ENCODE measurements at places on chromosomes 6 and 20.

GRCh38 chr6:119201480-119201879 lies 123.0 kb upstream of the FAM184A start:
- no peak for DNase-seq

GRCh38 chr20:53711333-53712211 lies 117.9 kb upstream of the ZNF217 start:
- DNase-seq = no peak

DNA sequence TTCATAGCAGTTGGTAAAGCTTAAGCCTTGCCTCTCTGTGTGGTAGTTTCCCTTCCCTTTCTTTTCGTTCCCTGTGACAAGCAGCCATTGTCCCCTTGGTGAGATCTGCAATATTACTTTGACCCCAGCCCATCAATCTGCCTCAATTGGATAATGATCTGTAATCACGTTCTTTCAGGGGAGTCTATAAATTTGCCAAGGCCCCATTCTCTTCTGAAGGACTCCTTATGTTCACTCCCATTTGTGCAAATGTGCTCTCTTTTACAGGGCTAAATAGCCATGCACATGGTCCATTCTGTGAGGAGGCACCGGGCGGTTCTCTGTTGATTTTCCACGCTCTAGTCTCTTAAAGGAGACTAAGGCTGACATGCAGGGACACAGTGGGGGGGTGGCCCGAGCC lies 660.4 kb upstream of the SLC35B3 start:
- DNase-seq = no peak

- no peak for DNase-seq
These were observed 166.7 kb upstream of the THEMIS start for GRCh38 chr6:128067446-128068118.

GRCh38 chr6:37048851-37049757 lies 43.6 kb downstream of the FGD2 start:
- DNase-seq = no peak

GRCh38 chr20:47146686-47147085 lies 209.8 kb downstream of the ZMYND8 start:
- DNase-seq = no peak

GRCh38 chr20:35695978-35696377 lies 3.2 kb downstream of the NFS1 start:
- DNase-seq = no peak

DNA sequence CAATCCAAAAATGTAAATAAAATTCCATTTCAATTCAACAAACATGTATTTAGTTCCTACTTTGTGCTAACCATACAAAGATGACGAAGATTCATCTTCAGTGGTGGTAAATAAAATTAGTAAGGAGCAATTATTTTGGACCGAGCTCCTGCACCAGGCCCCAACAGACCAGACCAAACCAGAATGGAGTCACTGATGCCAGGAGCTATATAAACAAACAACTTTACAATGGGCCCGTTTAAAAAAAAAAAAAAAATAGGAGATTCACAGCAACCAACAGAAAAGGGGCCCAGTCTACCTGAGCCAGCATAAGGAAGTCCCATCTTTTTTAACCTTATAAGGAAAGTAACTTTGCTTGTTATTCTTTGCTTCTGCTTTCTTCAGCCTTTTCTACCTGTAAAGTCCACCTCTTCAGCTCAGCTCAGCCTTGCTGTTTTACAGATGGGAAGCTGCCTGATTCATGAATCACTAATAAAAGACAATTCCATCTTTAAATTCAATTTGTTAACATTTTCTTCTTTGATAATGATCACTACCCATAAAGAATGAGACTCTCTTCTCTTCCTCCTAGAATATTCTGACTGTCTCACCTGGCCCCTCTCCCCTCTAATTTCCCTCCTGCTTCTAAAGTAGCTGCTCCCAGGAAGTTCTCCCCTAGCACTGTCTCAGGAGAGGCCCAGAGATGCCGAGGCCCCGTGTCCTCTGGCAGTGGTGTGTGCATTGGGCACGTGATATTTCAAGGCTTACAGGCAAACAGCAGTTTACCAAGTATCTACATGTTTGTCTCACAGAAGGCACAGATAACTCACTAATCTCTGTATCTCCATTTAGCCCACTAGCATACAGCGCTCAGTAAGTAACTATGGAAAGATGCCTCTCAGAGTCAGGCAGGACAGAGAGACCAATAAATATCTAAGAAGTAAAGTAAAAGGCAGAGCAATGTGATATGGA lies 8.4 kb downstream of the MBOAT1 start:
- DNase-seq = no peak

- peak; percentile 42 for DNase-seq
These were observed 41.6 kb downstream of the UNC5CL start for GRCh38 chr6:40997234-40997957.

GRCh38 chr6:4093288-4093687 lies 14.4 kb upstream of the FAM217A start:
- no peak for DNase-seq

- DNase-seq = peak; percentile 35
These were observed 70.7 kb downstream of the RALGAPA2 start for GRCh38 chr20:20641783-20642182.

DNA sequence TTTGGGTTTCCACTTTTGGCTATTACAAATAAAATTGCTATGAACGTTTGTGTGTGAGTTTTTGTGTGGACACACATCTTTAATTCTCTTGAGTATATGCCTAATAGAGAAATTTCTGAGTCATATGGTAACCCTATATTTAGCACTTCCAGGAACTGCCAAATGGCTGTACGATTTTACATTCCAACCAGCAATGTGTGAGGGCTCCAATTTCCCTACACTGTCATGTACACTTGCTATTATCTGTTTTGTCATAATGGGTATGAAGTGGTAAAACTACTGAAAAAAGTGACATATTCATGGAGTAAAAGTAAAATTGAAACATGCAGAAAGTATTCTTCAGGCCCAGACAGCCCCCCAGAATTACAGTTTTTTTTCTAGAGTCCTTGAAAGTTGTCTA lies 59.6 kb upstream of the ESR1 start:
- DNase-seq = no peak

GRCh38 chr6:41713650-41714291 lies 21.6 kb downstream of the TFEB start:
- DNase-seq = no peak

DNA sequence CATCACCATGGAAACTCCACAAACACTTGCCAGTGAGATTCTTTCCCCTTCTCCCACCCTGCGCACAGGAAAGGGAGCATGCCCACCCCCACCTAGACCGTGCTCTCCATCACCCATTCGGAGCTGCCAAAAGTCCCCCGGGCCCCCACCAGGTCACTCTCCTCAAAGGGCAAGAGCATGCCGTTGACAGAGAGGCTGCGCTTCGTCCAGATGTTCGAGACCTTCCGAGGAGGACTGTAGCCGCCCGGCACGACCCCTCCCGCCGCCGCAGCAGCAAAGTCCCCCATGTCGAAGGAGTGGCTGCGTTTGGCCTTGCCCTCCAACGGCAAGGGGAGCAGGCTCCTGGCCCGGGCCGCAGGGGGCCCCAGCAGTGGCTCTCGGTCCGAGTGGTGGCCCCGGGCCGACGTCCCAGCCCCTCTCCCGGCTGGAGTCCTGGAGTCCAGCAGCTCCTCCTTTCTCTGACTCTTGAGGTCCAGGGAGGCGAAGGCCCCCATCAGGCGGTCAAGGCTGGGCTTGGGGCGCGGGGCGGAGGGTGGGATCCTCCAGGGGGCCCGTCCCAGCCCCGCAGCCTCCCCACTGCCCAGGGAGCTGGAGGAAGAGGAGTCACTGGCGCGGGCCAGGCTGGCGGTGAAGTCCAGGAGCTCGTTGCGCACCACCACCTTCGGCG lies 195.2 kb downstream of the LRFN2 start:
- DNase-seq = no peak

- DNase-seq = no peak
These were observed 332.6 kb downstream of the UTRN start for GRCh38 chr6:144617708-144618107.

- no peak for DNase-seq
These were observed 26.2 kb downstream of the MYO6 start for GRCh38 chr6:75775219-75775618.

- no peak for DNase-seq
These were observed 643 bp downstream of the CD24 start for GRCh38 chr6:106973836-106974335.

- DNase-seq = no peak
These were observed 397.2 kb downstream of the CDH4 start for GRCh38 chr20:61649105-61649859.

DNA sequence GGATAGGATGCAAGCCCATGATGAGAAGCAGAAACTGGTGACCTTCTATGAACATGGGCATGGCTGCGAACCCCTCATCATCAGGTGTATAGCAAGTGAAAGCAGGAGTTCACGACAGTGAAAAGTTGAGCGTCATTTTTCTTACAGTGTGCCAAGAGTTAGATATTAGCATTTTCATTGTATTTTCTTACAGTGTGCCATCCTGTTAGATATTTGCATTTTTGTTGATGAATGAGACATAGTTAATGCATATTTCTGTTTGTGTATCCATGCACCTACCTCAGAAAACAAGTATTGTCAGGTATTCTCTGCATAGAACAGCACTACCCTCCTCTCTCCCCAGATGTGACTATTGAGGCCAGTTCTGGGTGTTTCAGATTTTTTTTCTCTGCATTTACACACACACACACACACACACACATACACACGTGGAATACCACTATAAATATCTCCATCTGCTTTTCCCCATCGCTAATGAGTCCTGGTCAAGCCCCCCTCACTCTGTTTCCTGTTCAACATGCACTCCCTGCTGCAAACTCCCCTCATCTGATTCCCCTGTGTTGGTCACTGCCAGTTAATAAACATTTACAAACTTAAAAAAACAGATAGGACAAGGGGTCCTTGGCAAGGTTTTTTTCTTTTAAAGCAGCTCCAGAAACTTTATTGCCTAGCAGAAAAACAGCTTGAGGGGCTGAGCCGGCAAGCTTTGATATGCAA lies 41.7 kb downstream of the PLN start:
- no peak for DNase-seq

GRCh38 chr6:36123270-36124139 lies 6.8 kb upstream of the MAPK13 start:
- DNase-seq = no peak

DNA sequence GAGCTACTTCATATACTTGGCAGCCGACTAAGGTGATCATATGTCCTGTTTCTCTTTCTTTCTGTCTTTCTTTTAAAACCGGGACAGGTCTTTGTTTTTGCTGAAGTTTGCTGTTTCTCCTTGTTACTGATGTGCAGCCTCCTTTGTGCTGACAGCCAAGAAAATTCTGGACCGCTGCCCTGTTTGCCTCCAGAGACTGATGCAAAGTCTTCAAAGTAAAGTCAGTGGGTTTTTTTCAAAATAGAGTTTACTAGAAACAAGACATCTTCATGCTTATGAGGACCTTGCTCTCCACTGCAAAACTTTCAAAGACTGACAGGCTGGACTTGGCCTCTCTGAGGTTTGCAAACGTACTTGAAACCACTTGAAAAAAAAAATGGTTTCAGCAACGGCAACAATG lies 510.5 kb upstream of the MAP3K7 start:
- peak; percentile 81 for DNase-seq

DNA sequence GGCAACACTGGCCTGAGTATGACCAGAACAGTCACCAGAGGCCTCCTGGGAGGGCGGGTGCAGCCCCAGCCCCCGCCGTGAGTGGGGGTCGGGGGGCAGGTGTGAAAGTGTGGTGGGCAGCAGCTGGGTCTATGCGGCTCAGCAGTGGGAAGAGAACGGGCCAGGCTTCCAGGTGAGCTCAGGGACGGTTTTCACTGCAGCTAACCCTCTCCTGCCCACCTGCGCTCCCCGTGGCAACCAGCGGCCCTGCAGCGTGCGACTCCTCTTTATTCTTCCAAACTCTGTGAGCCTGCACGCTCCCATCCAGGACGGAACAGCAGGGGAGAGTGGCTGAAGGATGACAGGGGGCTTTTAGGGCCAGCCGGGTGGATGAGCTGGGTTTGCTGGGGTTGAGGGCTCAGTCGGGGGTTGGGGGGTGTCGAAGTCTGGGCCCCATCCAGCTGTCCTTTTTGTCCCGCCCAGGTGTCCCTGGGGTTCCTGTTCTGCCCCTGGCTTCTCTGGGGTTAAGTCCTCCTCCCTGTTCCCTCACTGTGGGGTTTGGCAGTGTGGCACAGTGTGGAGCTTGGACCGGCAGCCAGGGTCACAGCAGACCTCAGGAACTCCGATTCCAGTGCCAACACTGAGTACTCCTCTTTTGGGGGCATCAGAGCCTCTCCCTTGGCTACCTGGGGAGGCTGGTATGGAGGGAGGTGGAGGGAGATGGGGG lies 859 bp upstream of the BIRC7 start:
- DNase-seq = no peak

GRCh38 chr6:84618836-84619235 lies 145.6 kb downstream of the TBX18 start:
- DNase-seq = no peak

GRCh38 chr20:45983279-45983743 lies 11.3 kb upstream of the ZNF335 start:
- no peak for DNase-seq

DNA sequence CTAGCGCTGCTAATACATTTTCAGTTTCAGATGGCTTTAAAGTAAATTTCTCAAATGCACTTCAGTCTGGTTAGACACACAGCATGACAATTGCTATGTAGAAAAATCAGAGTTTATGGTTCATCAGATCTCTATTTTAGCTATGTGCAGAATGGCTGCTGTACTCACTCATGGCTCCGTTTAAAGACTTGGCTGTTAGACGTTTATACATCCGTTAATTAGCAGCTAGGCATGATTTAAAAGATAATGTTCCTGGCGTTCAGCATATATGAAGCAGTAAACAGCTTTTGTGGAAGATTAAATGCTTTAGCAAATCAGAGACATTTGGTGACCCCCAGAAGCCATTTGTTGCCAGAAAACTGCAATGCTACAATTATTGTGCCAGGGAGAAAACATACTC lies 350.0 kb upstream of the MANEA start:
- peak; percentile 96 for DNase-seq

DNA sequence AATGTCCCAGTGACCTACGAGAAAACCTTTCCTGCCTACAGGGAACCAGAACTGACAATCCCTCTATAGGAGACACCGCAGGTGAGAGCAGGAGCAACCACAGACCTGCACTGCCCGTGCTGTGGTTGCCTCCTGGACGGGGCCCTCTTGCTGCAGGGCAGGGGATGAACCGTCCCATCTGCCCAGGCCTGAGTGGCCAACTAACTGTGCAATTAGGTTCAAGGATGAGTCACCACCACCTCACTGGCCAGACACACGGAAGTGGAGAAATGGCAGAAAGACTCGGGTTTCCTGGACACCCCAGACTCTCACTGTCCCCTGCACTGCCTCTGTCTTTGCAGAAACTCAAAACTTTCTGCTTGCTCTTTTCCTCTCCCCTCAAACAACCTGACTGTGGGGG lies 13.8 kb upstream of the HLA-G start:
- no peak for DNase-seq

DNA sequence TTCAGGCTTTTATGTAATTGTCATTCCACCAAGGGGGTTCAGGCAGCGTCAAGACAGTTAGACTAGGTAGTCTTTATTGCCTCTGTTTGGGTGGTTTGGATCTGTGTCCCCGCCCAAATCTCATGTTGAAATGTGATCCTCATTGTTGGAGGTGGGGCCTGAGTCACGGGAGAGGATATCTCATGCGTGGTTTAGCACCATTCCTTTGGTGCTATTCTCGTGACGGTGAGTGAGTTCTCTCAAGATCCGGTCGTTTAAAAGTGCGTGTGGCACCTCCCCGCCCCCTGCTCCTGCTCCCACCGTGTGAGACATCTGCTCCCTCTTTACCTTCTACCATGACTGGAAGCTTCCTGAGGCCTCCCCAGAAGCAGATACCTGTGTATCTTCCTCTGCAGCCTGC lies 51.3 kb upstream of the FOXC1 start:
- DNase-seq = no peak

GRCh38 chr6:85343428-85343827 lies 106.5 kb upstream of the NT5E start:
- no peak for DNase-seq

GRCh38 chr6:26500102-26500501 lies at the start of gene BTN1A1:
Gene BTN1A1 (plus strand): TSS chr6:26500303. CDS start chr6:26501287, 984 bp downstream.
- no peak for DNase-seq

Data from NCI-H446 treated with DMSO at 0.1 percent for 48 hours (cell line).